IgD-negative memory B cell (primary cell): ENCODE measurements at places on chromosomes 7 and 10. TPM values are rescaled to one million over a fixed set of nuclear protein-coding genes. Genes with fewer than 3 reads are reported as not detected.

TRIM73 gene
- polyA plus RNA-seq, result 2.6 TPM

TMEM130 gene
- not detected for polyA plus RNA-seq

PWWP2B gene
- 9.0 TPM for polyA plus RNA-seq

MCM10 gene
- polyA plus RNA-seq, result not detected

LRIT1 gene
- not detected for polyA plus RNA-seq

PSTK gene
- polyA plus RNA-seq, result 7.0 TPM

ZNF107 gene
- 15.3 TPM for polyA plus RNA-seq

OR2A1 gene
- polyA plus RNA-seq, result not detected

FASTK gene
- polyA plus RNA-seq, result 55.4 TPM

HELLS gene
- polyA plus RNA-seq, result 10.3 TPM

CXCL12 gene
- polyA plus RNA-seq, result not detected

TFEC gene
- polyA plus RNA-seq, result 14.7 TPM

FBXL13 gene
- 0.15 TPM for polyA plus RNA-seq

ZNF722 gene
- polyA plus RNA-seq, result not detected

PRKCQ gene
- polyA plus RNA-seq, result 1.7 TPM

CRPPA gene
- 0.79 TPM for polyA plus RNA-seq

THSD7A gene
- polyA plus RNA-seq, result not detected

ZNF92 gene
- polyA plus RNA-seq, result 47.9 TPM

NOS3 gene
- 2.0 TPM for polyA plus RNA-seq

TEX36 gene
- polyA plus RNA-seq, result not detected

IFIT1B gene
- not detected for polyA plus RNA-seq

NPFFR1 gene
- polyA plus RNA-seq, result not detected

PDE6C gene
- not detected for polyA plus RNA-seq

FLNC gene
- not detected for polyA plus RNA-seq

ATRNL1 gene
- 2.5 TPM for polyA plus RNA-seq

AVL9 gene
- 9.5 TPM for polyA plus RNA-seq

SPDYE1 gene
- polyA plus RNA-seq, result 0.10 TPM

MTPN gene
- polyA plus RNA-seq, result 235 TPM

CCDC136 gene
- polyA plus RNA-seq, result 0.85 TPM

TRIM74 gene
- polyA plus RNA-seq, result 0.66 TPM

HDAC9 gene
- 81.2 TPM for polyA plus RNA-seq

CRYGN gene
- polyA plus RNA-seq, result not detected

MRLN gene
- polyA plus RNA-seq, result not detected

NRCAM gene
- 0.49 TPM for polyA plus RNA-seq

ACSL5 gene
- polyA plus RNA-seq, result 52.3 TPM

ERV3-1 gene
- 13.9 TPM for polyA plus RNA-seq

ITIH5 gene
- not detected for polyA plus RNA-seq

CTAGE4 gene
- polyA plus RNA-seq, result not detected

CYTH3 gene
- 3.0 TPM for polyA plus RNA-seq

ATOH7 gene
- polyA plus RNA-seq, result not detected

PIP gene
- polyA plus RNA-seq, result not detected

ACTL6B gene
- polyA plus RNA-seq, result not detected

SYT15B gene
- polyA plus RNA-seq, result not detected

GARIN1A gene
- polyA plus RNA-seq, result 0.10 TPM

CCDC3 gene
- not detected for polyA plus RNA-seq

HOXA10 gene
- polyA plus RNA-seq, result 0.70 TPM

LIPN gene
- polyA plus RNA-seq, result 0.31 TPM

SPDYE16 gene
- 0.11 TPM for polyA plus RNA-seq

C10orf67 gene
- not detected for polyA plus RNA-seq

KEL gene
- polyA plus RNA-seq, result not detected

CEP55 gene
- polyA plus RNA-seq, result 0.53 TPM

GRID1 gene
- not detected for polyA plus RNA-seq

SPRN gene
- 0.40 TPM for polyA plus RNA-seq

SPDYE2 gene
- 1.2 TPM for polyA plus RNA-seq

GPR15LG gene
- polyA plus RNA-seq, result not detected

RARRES2 gene
- not detected for polyA plus RNA-seq

CISD1 gene
- polyA plus RNA-seq, result 53.0 TPM

CUZD1 gene
- 1.0 TPM for polyA plus RNA-seq
